ENCODE measurements at places on chromosomes 2 and 18.

- DNase-seq, result no peak
These were observed 36.7 kb downstream of the EPAS1 start for GRCh38 chr2:46333912-46334311.

DNA sequence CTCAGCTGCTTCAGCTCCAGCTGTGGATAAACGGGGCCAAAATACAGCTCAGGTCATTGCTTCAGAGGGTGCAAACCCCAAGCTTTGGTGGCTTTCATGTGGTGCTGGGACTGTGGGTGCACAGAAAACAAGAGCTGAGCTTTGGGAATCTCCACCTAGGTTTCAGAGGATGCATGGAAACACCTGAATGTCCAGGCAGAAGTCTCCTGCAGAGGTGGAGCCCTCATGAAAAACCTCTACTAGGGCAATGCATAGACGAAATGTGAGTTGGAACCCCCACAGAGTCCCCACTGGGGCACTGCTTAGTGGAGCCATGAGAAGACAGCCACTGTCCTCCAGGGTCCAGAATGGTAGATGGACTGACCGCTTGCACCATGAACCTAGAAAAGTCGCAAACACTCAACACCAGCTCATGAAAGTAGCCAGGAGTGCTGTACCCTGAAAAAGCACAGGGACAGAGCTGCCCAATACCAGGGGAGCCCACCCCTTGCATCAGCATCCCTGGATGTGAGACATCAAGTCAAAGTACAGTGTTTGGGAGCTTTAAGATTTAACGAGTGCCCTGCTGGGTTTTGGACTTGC is 147.9 kb upstream of the SOX11 start:
- DNase-seq, result no peak

GRCh38 chr18:34985963-34986362 is 55.2 kb upstream of the MAPRE2 start:
- no peak for DNase-seq

- DNase-seq, result no peak
These were observed 82.3 kb downstream of the ARL4C start for GRCh38 chr2:234414596-234414995.

- no peak for DNase-seq
These were observed 83.7 kb upstream of the UBXN4 start for GRCh38 chr2:135657806-135658582.

DNA sequence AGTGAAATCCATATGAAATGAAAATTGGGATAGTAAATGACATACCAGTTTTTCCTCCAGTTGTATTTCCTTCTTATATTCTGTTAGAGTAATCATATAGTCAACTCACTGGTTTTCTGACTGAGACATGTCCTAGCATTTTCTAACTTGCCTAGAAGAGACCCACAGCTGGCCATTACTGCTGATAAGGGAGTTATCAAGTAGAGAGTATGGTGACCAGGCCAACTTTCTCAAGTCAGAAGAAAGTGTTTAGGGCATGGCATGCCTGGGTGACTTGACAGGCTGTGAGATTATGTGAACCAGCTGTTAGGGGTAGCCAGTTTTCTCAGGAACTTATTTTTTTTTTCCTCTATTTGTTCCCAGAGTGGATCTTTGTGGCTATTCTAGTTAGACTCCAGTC is 81.2 kb downstream of the GPD2 start:
- DNase-seq, result no peak

- DNase-seq, result no peak
These were observed 32.0 kb upstream of the LOXHD1 start for GRCh38 chr18:46688853-46689525.

GRCh38 chr2:19651466-19651865 is 250.3 kb downstream of the TTC32 start:
- DNase-seq, result no peak

DNA sequence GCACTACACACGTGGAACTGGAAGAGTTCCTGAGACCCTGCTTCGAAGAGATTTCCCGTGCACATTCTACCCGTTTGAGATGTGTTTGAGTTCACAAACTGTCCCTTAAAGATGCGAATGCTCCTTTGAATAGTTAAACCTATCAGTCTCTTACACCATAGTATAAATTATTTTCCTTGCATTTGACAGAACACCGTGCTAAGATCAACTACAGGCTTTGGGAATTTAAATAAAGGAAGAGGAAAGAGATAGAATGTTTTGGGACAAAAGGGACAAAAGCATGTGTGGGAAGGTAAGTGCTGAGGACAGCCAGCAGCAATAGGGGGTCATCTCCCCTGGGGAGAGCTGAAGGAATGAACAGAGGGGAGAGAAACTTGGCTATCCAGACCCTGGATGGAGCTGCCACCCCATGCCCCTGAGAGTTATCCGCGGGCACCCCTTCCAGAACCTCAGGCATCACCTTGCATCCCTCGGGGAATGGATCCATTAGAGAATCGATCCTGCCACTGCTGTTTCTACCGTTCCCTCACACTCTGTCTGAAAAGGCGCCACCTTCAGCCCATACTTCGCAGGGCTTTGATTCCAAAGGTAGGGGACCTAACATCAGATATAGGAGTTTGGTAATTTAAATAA is 888 bp upstream of the ADCY3 start:
- no peak for DNase-seq

DNA sequence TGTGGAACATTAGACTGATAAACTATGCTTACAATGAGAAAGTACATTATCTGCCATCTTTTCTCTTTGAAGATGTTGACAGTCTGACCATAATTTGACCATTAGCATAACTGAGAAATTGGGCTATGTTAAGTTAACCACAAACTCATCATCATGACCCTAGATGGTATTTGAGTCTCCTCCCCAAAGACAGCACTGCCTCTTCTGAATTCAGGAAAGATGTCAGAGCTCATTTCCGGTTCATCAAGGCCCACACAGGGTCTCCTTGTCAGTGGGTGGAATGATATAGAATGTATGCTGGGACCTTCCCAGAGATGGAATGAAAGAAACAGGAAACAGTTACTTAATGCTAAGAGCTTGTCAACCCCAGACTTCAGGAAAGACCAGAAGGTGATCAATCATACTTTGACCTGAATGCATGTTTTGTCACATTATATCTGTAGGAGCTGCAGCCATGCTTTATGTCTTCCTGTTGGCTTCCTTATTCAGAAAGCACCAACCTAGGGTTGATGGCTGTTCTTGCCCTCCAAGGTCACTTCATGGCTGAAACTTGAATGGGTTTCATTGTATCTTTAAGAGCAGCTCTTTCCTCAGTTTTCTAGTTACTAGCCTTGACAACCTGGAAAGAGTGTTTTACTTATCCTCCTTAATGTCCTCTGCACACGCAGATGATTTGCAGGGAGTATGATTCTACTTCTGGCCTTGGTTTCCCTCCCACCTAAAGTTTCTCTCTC is 99.1 kb upstream of the NEUROD1 start:
- DNase-seq, result peak; percentile 57

- no peak for DNase-seq
These were observed 863 bp downstream of the ECEL1 start for GRCh38 chr2:232486558-232487384.

DNA sequence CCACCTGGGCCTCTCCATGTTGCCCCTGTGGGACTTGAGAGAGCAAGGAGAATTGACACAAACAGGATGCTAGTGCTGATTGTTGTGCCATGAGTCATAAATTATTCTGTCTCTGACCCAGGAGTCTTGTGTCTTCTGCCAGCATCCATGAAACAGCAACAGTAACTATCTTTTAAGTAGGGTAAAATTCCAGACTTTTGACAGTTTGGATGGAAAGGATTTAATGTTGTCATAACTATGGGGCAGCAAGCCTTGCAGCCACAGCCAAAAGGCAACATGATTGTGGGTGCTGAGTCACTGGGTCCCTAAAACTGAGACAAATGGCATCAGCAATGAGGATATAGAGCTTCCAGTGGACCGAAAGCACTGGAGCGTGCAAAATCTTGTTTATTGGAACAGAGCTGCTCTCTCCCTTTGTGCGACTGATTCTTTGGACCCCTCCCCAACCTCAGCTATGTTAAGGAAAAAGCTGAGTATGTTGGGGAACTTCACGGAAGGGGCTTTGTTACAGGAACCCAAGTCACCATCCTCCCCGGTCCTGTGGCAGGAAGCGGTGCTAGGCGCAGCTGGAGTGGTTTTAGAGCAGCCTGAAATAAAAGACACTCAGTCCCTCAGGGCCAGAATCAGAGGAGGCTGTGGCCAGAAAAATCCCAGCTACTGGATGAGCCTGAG is 9.6 kb upstream of the ITPRIPL1 start:
- DNase-seq, result peak; percentile 80

DNA sequence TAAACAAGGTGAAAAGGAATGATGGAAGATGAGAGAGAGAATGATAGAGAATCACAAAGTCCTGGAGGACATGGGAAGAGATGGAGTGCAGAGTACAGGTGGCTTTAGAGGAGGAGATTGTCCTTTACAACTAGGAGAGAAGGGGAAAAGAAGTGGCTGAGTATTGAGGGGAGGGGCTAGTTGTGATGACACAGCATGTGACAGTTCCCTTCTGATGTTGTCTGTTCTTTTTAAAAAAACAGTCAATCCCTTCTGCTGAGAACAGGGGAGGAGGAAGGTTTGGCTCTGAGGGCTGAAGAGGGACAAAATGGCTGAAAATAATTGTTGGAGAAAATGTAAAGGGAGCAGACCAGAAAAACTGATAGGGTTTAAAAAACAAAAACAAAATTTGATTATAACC is 44.0 kb downstream of the STEAP3 start:
- DNase-seq, result no peak

- no peak for DNase-seq
These were observed 16.9 kb upstream of the RHBDD1 start for GRCh38 chr2:226818930-226819329.

DNA sequence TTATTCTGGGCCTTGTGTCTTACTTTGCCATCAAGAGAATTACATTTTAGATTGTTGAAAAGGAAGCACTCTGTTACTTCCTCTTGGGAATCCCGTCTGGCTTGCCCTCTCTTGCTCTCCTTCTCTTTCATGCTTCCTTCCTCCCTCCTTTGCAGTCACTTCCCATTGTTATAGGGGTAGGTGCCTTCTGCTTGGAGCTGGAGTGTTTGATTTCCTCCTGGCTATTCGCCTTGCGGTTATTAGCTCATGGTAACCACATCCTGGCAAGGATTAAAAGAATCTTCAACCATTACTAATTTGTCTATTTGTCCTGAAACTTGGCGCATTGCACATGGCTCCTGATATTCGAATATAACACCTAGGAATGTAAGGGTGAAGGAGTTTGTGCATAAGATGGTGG is 115.0 kb downstream of the CERS6 start:
- DNase-seq, result peak; percentile 50

DNA sequence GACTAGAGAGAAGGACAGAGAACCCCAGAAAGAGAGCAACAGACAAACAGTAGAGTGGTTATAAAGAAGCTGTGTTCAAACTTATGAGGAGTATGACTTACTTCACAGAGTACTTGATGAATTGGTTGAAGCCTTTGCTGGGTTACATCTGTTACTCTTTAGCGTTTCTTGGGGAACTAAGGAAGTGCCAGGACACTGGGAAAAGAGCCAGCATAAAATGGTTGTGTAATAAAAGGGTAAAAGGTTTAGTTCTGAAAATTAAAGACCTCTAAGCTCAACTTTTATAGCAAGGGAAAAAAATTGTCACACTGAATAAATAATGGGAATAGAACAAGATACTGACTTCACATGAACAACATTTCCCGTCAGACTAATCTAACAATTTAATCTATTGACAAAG is 17.0 kb upstream of the STAT4 start:
- peak; percentile 78 for DNase-seq

DNA sequence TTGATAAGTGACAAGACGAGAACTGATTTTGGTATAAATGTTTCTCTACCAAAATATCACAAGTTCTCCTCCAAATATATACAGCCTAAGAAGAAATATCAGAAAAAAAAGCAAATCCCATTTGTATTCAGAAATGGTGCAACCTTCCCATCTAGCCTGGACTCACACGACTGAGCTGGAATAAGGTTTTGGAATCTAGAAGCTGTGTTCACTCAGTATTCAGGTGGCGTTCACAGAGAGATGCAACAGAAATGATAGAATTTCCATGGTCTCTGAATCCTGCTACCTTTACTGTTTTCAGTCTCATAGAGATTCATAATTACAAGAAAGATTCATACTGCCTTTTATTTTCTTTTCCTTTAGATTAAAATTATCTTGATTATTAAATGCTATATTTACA is 347.2 kb upstream of the TRIB2 start:
- no peak for DNase-seq

- DNase-seq, result no peak
These were observed 70.0 kb upstream of the KCNH7 start for GRCh38 chr2:162908567-162908966.

- DNase-seq, result no peak
These were observed 38.8 kb downstream of the ZNF519 start for GRCh38 chr18:14093307-14093915.

DNA sequence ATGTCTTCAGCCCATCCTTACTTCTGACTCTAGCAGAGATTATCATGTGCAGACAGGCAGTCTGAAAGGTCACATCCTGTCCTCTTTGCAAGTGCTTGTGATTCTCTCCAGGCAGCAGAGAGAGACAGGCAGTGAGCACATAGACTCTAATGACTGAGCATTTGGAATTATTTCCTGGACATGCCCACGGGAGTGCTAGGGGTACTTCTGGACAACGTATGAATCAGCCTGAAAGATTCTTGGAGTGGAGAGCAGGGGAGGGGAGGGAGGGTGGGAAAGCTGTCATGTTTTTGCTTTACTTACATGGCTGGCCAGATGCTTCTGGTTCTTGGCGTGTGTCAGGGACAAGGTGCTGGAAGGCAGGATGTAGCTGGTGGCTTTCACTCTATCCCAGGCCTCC is 150.6 kb downstream of the RIF1 start:
- DNase-seq, result peak; percentile 30

DNA sequence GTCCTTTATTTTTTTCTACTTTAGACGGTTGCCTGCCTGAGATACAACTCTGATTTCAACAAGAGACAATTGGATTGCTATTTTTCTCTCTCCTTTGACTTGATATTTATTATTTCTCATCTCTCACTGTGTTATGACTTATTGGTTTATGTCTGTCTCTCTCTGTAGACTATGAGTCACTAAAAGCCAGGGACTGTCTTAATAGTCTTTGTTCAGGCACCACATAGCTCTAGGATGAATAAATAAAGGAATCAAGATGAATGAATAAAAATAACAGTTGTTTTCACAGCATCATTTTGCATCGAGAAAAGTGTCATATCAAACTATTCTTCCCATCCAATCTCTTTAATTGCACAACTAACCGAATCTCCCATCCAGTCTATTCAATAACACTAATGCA is 31.4 kb upstream of the CD28 start:
- peak; percentile 56 for DNase-seq

- DNase-seq, result no peak
These were observed 24.9 kb upstream of the DNMT3A start for GRCh38 chr2:25366629-25367028.

DNA sequence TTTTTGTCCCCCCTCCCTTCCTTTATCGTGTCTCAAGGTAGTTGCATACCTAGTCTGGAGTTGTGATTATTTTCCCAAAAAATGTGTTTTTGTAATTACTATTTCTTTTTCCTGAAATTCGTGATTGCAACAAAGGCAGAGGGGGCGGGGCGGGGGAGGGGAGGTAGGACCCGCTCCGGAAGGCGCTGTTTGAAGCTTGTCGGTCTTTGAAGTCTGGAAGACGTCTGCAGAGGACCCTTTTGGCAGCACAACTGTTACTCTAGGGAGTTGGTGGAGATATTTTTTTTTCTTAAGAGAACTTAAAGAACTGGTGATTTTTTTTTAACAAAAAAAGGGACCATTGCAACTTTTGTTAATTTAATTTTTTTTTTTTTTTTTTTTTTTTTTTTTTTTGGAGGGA is 2.1 kb downstream of the SOX11 start:
- no peak for DNase-seq

GRCh38 chr18:54740136-54740846 is 88.0 kb upstream of the RAB27B start:
- DNase-seq, result peak; percentile 79
